ENCODE measurements at places on chromosomes 11 and 22.
A peak's percentile ranks its signal among the peaks of the same experiment; 100 is the strongest.

DNA sequence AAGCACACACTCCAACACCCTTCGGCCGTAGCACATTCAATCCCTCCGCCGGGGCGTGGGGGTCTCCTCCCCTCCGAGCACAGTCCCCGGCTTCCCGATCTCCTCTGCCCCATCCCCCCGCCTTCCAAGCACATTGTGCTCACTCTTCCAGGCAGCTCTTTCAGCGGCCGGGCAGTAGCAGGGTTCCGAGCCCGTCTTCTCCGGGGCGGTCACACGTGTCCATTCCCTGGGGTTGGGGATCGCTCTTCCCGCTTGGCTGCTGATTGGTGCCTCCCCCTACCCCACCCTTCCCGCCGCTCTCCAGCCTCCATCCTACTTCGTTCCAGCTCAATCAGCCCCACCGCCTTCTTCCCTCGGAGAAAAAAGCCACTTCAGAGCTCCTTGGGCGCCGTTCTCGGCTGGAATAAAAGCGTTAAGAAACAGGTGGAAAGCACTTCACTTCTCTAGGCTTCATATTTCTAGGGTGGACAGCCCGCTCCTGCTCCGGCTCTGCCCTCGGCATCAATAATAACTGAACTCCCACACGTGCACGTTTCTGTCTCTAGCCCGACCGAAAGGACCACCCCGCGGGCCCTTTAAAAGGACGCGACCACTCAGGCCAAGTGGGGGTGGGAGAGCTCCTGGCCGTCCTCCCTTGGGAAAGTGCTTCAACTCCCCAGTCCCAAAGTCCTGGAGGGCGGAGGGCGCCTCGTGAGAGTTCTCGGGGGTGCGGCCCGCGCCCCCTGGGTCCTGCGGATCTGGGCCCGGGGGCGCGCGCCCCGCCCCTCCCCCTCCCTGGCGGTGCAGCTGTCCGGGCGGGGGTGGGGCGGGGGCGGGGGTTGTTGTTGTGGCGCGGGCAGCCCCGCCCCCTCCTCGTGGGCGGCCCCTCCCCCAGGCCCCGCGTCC is 464 bp upstream of the CECR2 start:
- DNase-seq, result no peak

GRCh38 chr11:33052231-33052630 is 12.9 kb downstream of the TCP11L1 start:
- DNase-seq, result no peak

GRCh38 chr22:27205492-27206373 is 548.3 kb downstream of the MIAT start:
- DNase-seq, result no peak

GRCh38 chr22:22228421-22228820 is 16.2 kb upstream of the VPREB1 start:
- DNase-seq, result no peak

GRCh38 chr11:95374105-95374504 is 143.1 kb upstream of the SESN3 start:
- no peak for DNase-seq

DNA sequence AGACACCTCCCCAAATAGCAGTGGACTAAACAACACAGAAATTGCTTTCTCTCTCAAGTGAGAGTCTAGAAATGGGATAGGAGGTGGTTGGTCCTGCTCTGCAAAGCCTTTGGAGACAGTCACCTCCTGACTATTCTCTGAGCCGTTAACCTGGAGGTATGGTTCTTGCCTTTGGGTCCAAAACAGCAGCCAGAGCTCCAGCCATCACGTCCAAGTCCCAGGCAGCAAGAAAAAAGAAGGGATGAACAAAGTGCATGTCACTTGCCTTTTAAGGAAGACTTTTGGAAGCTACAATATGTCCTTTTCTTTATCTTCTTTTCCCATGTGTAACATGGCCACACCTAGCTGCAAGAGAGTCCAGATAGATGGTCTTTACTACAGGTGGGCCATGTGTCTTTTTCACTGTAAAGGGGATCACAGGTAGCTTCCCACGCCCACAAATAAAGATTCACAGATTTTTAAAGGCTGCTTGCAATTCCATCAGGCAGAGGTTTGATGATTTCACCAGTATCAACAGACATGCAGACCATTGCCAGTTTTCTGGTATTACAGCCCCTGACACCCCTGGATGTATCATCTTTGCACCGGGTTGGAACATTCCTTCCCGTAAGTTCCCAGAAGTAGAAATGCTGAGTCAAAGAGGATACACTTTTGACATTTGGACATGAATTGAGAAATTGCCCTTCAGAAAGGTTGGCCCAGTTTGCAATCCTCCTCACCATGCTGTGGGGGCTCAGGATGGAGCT is 66.0 kb downstream of the MYEOV start:
- no peak for DNase-seq

GRCh38 chr11:109822436-109823102 is 270.6 kb upstream of the ZC3H12C start:
- DNase-seq, result no peak

GRCh38 chr22:27791159-27791858 is 10.2 kb downstream of the MN1 start:
- DNase-seq, result no peak

DNA sequence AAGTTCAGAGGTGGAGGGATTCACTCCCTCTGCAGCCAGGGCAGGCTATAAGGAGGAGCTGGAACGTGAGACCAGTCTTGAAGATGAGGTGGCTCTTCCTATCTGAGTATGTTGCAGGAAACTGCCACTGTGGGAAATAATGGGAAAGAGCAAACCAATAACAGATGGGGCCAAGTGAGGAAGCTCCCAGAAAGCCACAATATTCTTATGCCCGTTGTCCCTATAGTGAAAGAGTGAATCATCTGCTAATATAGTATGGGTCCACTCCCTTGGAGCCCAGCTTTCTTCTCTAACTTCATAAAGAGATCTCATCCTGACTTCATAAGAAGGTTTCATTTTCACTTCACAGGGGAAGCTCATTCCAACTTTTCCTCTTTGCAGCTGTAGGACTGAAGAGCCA is 206.4 kb downstream of the BLID start:
- DNase-seq, result no peak

GRCh38 chr11:28529046-28529445 is 420.9 kb downstream of the METTL15 start:
- no peak for DNase-seq

GRCh38 chr11:86672007-86672621 is at the start of gene ME3:
Gene ME3, minus strand, starts transcription at chr11:86672616.
- DNase-seq, result peak; percentile 6

DNA sequence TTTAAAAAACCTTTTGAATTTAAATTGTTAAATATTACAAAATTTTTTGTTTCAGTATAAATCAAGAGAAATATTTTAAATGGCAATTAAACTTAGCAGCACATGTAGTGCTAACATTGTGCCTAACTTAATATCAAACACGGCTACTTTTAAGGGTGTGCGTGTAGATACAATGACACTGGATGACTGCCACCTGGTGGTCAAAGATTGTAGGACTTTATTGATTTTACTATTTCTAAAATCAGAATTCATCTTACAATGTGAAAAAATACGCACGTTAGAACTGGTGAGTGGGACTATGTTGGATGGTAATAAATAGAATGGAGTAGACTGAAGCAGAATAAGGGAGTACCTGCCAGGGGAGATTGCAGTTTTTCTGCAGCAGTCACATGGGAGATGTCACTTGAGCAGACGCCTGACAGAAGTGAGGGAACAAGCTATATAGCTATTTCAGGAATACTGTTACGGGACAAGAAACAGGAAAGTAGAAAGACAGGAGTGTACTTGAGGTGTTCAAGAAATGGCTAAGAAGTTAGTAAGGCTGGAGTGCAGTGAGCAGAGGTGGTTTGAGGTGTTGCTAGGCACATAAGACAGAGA is 52.9 kb downstream of the UVRAG start:
- no peak for DNase-seq

DNA sequence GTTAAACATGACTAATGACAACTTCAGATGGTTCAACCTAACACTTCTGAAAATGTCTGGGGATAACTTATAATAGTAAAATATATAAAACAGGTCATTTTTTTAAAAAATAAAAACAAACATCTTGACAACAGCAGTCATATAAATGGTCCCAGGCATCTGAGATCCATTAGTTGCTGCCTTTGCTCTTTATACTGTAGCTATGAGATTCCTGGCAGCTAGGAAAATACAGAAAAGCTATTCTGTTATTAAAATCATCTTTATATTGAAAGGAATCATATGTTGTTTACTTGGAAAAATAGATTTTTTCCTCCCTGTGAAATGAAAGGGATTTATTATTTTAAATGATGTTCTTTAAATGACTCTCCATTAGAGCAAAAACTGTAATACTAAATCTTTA is 55.7 kb upstream of the DEUP1 start:
- DNase-seq, result no peak

DNA sequence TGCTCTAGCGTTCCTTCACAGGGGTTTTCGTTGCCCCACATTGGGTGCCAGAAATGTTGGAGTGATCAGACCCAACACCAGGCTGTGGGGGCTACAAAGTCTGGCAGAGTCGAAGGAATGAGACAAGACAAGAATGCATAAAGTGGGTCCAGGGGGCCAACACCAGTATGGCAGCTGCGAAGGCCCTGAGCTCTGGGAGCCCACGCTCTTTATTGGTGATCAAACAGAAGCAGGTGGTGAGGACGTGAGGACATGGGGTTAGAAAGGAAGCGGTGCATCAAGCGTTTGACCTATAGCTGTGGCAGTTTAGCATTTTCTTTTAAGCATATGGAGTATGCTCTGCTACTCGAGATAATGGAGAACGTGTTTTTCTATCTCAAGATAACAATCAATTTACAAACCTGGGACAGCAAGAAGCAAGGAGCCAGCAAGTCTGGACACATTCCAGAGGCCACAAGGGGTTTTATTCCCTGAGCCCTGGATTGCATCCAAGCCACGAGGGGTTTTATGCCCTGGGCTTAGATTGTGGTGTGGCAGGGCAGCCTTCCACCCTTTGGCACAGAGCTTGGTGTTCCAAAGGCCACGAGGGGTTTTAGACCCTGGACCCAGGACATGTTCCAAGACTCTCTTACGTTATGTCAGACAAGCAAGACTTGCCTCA is 3.9 kb upstream of the DNAJB13 start:
- DNase-seq, result no peak

GRCh38 chr11:44708523-44709280 is 18.1 kb upstream of the TSPAN18 start:
- no peak for DNase-seq

GRCh38 chr11:102306817-102307726 is 10.2 kb upstream of the BIRC3 start:
- no peak for DNase-seq

DNA sequence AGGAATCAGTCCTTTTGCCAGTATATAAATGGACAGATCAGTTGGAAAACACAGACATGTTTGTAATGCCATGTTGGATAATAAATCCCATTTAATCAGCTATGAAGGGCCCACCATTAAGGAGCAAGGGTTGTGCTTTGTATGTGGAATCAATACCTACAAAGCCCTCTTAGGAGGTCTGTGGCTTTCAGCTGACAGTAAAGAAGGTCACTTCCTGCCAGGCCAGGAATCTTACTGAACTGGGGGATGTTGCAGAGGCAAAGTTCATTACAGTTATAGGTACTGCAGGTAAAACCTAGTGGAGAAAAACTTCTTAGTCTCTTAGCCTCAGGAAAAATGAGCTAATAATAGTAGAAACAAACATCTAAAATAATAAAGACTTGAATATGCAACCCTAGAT is 129.5 kb downstream of the FAM76B start:
- DNase-seq, result no peak

DNA sequence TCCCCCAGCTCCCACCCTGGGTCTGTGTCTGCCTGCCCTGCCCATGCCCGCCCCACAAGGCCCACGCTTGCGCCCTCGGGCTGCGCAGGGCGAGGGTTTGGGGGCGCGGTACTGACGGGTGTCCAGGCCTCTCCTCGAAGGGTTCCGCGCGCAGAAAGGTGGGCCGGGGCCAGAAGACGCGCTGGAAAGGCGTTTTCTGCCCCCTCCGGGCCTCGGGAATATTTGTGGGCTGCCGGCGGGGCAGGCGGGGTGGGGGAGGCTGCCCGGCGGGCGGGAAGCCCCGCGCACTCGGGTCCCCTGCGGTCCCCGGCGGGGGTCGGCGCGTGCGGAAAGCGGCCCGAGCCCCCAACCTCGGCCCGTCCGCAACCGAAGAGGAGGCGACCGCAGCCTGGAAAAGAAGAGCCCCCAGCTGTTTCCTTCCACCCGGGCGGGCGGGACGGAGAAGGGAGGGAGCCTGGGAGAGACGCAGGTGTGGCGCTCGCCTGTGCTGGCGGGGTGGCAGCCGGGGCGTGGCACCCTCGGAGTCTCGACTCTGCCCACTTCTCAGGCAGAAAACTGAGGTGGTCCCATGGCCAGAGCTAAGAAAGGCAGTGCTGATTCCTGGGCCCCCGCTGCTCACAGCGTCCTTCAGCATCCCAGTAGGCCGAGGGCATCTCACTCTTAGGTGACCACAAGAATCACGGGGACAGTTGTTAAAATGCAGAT is 59.0 kb downstream of the THAP12 start:
- DNase-seq, result no peak

- no peak for DNase-seq
Observed at GRCh38 chr22:25081409-25081824, 118.2 kb upstream of the CRYBB3 start.

- DNase-seq, result no peak
Observed at GRCh38 chr22:39115977-39116621, 19.1 kb downstream of the APOBEC3H start.

DNA sequence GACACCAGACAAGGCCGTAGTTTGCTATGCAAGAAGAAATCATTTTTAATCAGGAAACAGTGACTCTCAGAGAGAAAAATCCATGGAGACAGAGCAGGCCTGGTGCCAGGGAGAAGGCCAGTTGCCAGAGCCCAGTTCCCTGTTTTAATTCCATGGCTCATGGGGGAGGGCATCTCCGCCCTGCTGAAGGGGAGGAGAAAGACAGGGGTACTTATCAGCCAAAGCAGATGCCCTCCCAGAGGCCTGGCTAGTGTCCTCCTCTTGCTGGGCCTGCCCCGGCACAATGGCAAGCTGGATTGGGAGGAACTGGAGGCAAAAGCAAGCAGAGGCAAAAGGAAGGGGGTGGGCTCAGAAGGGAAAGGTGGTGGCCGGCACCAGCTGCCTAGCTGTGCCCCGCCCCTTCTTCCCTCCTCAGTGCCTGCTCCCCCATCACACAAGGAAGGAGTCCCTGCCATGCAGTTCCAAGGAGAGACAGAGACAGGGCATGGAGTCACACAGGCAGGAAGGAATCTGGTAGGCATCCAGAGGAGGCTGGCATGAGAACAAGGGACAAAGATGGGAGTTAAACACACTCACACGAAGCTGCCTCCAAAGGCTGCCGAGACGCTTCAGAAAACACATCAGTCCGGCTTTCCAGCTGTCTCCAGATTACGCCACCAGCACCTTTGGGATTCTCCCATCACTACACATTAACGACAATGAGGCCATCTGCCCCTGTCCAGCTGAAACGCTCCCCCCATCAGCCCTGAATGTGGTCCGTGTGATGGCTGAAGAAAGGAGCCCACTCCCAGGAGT is 591.8 kb downstream of the BUD13 start:
- no peak for DNase-seq

GRCh38 chr11:122505304-122506006 is 150.1 kb upstream of the UBASH3B start:
- no peak for DNase-seq

GRCh38 chr11:115151010-115151409 is 353.2 kb downstream of the CADM1 start:
- no peak for DNase-seq

- no peak for DNase-seq
Observed at GRCh38 chr11:83656796-83657330, 370.7 kb upstream of the CCDC90B start.
